CD4-positive, CD25-positive, alpha-beta regulatory T cell (primary cell): ENCODE measurements at places on chromosomes 13 and 19.

GRCh38 chr19:47447470-47448359 lies 24.0 kb downstream of the SLC8A2 start:
- peak; percentile 40 for DNase-seq

GRCh38 chr19:39138221-39139211 lies 12.9 kb downstream of the PAK4 start:
- DNase-seq: no peak

GRCh38 chr13:37070956-37071355 lies 11.5 kb upstream of the SUPT20H start:
- no peak for DNase-seq

DNA sequence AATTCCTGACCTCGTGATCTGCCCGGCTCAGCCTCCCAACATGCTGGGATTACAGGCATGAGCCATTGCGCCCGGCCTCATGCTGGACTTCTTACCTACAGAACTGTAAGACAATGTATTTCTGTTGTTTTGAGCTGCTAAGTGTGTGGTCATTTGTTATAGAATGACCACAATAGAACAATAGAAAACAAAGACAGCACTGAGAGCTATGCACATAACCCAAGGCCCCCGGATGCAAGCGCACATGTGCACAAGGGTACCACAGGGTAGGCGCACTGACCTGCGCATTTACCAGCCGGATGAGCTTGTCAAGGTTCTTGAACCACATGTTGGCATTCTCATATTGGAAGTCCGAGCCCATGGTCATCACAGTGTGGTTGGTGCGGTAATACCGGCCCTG lies 5.6 kb downstream of the MAN2B1 start:
- DNase-seq: no peak

DNA sequence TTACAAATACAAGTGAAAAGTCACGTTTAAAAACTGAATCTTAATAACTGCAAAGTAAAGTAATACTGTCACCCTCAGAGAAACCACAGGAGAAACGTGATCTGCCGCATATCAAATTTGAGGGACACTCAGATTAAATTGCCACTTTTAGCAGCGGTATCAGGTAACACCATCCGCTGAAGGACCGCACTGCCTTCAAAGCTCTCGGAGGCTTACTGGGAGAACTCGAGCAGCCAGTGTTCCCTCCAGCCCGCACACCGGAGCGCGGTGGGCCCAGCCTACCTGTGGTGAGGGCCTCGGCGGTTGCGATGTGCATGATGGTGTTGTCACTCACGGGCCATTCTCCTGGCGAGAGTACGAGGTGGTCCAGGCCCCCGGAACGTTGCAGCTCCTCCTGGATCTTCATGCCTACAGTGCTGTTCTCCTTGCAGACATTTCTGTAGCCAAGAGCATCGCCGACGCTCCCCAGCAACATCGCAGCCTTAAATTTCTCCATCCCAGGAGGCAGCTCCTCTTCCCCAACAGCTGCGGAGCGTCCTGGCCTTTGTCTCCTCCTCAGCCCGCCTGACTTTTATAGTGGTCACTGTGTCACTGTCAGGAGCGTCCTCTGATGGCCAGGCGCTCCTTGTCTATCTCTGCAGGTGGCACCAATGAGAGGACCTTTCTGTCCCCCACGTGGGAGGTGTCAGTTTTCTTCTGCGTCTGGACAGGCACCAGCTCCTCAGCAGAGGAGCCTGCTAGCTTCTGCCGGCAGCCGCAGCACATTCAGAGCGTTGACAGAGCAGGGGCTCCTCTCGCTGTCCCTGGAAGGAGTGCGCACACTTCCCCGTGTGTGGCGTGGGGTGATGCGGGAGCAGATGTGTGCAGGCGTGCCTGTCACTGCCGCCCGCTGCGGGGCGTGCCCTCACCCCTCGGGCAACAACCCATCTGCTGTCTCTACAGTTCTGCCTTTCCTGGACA lies at the start of gene ADPRHL1:
TSS of gene ADPRHL1 (minus strand) at position 547 of the 960 bp plus-strand sequence. CDS start at position 496, 51 bp downstream.
- DNase-seq: no peak

DNA sequence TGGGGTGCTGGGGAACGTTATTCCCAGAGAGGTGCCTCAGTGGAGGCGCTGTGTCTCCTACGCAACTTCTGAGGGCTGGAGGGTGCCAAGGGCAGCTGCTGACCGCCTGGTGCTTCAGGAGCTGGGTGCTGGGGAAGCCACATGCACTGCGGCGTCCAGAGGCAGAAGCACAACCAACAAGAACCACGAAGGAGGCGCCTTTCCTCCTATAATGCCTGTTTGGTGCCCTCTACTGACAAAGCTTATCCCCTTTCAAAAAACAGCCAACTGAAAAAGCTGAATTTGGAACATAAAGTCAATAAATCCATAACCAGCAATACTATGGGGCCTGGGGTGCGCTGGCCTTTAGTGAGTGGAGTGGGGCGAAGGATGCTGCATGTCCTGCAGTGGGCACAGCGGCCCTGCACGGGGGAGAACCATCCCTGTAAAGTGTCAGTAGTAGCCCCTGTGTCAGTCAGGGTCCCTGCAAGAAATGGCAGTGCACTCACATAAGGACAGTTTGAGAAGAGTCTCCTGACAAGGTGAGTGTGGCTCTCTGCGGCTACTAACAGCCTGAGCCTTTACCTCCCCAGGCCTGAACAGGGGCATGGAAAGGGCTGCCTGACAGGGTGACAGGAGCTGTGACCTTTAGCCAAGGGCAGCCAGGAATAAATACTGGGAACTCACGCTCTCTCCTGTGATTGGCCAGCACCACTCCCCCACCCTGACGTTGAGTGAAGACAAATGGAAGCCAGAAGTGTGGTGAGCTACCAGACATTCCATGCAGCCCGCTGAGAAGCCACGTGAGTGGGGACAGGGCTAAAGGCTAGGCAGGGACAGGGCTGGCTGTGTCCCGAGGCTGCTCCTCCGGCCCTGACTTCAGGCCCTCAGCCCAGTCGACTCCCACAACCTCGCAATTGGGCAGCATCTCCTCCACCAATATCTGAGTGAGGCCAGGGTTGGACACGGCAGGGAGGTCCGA lies 4.5 kb upstream of the B3GNT8 start:
- no peak for DNase-seq

GRCh38 chr19:32637480-32637879 lies 37.5 kb downstream of the ANKRD27 start:
- DNase-seq: no peak

- DNase-seq: peak; percentile 94
These were observed 13.1 kb downstream of the TJP3 start for GRCh38 chr19:3721131-3721886.

GRCh38 chr13:46479283-46479682 lies 73.7 kb upstream of the LRCH1 start:
- no peak for DNase-seq

GRCh38 chr13:26185720-26186117 lies 36.4 kb downstream of the RNF6 start:
- no peak for DNase-seq

- DNase-seq: no peak
These were observed 23.7 kb downstream of the CLEC17A start for GRCh38 chr19:14606627-14607026.

DNA sequence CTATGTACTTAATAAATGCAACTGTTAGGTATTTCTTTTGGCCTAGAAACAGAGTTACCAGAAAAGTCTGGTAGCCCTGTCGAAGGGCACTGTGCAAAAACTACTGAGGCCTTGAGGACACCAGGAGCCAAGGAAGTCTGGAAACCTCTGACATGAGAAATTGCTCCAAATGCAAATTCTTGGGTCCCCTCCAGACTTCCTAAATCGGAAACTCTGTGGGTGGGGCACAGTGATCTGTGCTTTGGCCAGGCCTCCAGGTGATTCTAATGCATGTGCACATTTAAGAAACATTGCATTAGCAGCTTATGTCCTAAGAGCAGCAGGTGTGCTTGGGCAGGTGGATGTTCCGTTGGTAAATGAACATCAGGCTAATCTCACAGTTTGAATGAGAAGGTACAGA lies 50.0 kb downstream of the STARD13 start:
- DNase-seq: no peak

DNA sequence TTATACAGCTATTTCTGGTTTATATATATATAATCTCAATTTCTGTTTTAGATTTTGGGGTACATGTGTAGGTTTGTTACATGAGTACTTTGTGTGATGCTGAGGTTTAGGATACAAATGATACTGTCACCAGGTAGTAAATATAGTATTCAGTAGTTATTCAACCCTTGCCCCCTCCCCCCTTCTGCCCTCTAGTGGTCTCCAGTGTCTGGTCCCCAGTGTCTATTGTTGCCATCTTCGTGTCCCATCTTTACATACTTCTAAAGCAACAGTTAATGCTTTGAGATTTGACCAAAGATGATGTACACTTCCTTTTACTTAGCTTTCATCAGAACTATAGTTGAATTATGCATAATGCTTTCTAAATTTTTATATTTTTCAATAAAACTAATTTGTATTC lies 1623.4 kb upstream of the PRR20A start:
- DNase-seq: no peak

DNA sequence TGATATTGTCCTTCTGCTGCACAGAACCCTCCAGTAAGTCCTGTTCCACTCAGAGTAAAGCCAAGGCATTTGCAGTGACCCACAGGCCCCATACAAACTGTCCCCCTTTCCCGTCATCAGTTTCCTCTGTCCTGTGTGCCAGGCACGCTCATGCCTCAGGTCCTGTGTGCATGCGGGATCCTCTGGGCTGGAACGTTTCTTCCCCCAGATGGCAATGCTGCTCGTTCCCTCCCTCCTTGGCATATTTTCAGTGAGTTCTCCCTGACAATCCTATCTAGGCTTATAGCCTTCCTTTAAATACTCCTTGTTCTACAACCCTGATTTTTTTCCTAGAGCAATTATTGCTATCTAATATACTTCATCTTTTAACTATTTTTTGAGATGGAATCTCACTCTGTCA lies 5.7 kb downstream of the OPA3 start:
- no peak for DNase-seq

DNA sequence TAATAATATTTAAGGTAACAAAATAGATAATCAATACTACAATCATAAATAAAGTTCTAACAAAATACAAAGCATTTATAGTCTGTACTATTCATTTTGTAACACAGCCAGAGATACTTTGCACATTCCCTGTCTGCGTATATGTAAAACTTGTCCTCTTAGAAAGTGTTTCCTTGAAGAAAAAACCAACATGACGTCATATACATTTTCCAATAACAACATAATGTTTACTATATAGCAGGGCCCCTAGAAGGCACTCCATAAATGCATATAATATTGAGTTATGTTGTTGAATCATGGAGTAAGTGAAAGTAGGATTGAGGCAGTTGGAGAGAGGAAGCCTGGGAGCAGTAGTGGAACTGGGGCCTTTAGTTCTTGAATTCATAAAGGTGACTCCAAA lies 371.4 kb upstream of the HTR2A start:
- no peak for DNase-seq

GRCh38 chr13:83940742-83941141 lies 58.5 kb upstream of the SLITRK1 start:
- DNase-seq: no peak
